ENCODE measurements at places on chromosomes 13 and 19. TPM values are rescaled to one million over a fixed set of nuclear protein-coding genes. Genes with fewer than 3 reads are reported as not detected.
A peak's percentile ranks its signal among the peaks of the same experiment; 100 is the strongest.

The DNAJC3 gene
- 57.8 TPM for total RNA-seq

The PRSS57 gene
- total RNA-seq = not detected

The DPF1 gene
- total RNA-seq = 2.1 TPM

- no peaks in the 10 kb centered on the region for H3K27me3 ChIP-seq
- H3K4me1 ChIP-seq = no peaks in the 10 kb centered on the region
- H3K36me3 ChIP-seq = no peaks in the 10 kb centered on the region
- DNase-seq = no peak
- no peak overlapping the region for H3K4me3 ChIP-seq
- H3K27ac ChIP-seq = no peak overlapping the region
These were observed 60.8 kb downstream of the ALOX5AP start for GRCh38 chr13:30796132-30796572.

DNA sequence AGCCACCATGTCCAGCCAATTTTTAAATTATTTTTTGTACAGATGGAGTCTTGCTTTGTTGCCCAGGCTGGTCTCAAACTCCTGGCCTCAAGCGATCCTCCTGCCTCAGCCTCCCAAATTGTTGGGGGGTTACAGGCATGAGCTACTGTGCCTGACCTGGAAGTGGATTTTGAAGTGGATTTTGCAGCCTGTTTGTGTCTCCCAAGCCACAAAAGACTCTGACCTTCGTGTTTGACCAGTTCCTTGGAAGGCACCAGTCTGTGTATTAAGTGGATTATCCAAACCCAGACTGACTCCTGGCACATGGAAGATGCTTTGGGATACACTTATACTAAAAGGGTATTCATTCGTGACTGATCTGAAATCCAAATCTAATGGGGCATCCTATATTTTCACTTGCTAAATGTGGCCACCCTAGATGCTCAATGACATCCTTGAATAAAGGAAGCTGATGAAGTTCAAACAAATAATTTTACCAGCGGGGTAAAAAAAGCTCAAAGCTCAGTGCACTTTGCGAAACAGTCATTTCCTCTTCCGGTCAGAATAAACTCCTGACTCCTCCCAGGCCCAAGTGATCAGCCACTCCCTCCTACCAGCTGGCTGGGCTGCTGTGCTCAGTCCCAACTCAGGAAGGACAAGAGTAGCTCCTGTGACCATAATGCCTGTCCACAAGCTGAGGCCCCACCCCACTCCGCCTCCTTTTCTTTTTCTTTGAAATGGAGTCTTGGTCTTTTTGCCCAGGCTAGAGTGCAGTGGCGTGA, 32.6 kb upstream of the GATAD2A start:
- no peak overlapping the region for H3K27ac ChIP-seq
- H3K36me3 ChIP-seq = no peaks in the 10 kb centered on the region

- no peaks in the 10 kb centered on the region for H3K27me3 ChIP-seq
- no peak overlapping the region for H3K4me3 ChIP-seq
- no peak for DNase-seq
- no peaks in the 10 kb centered on the region for H3K4me1 ChIP-seq
- no peak overlapping the region for H3K27ac ChIP-seq
- H3K36me3 ChIP-seq = no peaks in the 10 kb centered on the region
These were observed 5.6 kb downstream of the C19orf81 start for GRCh38 chr19:50654882-50655281.

DNA sequence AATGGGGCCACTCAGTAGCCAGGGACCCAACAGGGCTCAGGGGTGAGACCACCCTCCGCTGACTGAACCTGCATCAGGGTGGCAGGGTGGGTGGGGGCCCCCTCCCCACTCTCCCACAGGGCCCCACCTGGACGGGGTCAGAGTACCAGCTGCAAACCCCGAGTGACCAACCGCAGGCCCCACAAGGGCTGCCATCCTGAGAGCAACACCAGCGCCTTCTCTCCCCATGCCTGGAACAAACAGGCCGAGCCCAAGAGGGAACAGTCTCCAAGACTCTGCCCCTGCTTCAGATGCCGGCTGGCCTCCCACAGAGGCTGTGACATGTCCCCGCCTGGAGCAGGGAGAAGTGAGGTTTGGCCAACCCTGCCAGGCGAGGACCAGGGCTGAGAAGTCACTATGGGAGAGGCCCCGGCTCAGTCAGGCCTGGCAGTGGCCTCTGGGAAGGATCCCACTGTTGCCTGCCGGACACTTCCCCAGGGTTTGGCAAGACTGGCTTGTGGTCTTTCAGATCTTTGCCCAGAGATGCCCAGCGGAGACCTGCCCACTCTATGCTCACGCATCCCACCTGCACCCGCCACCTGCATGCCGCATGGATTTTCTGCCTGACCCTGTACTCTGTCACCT, 27.2 kb downstream of the MPND start:
- no peak for DNase-seq
- H3K27me3 ChIP-seq = no peaks in the 10 kb centered on the region
- H3K4me1 ChIP-seq = peaks cover 3% of the 10 kb centered on the region
- H3K36me3 ChIP-seq = no peaks in the 10 kb centered on the region
- H3K4me3 ChIP-seq = no peak overlapping the region

DNA sequence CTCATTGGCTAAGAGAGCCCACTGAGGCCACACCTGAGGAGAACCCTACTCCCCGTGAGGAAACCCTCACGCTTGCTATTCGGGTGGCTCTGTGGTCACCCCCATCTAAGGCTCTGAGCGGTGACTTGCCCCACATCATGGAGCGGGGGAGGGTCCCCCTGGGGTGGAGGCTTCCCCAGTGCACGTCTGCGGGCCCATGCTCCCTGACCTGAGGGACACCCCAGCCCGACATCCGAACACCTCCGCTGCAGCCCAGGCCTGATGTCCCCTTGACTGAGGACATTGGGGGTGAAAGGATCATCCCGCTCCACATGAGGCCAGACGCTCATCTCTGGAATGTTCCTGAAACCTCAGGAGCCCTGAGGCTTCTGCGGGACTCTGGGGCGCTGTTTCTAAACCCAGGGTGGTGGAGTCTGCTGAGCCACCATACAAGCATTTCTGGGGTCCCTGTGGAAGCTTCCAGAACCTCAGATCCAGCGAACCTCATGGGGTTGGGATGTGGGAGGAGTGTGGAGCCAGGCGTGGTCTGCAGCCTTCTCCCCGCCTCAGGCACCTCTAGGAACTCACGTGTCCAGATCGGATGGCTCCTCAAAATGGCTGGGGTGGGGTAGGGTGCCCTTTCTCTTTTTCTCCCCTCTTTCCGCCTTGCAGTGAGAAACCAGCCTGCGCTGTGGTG, 19.9 kb downstream of the TMED1 start:
- peak overlapping the region; percentile 38 for H3K27ac ChIP-seq
- peaks cover 3% of the 10 kb centered on the region for H3K36me3 ChIP-seq
- H3K27me3 ChIP-seq = no peaks in the 10 kb centered on the region
- no peak overlapping the region for H3K4me3 ChIP-seq
- no peak for DNase-seq
- no peaks in the 10 kb centered on the region for H3K4me1 ChIP-seq

The GPR4 gene
- total RNA-seq = 10.6 TPM

The INSR gene
- 67.0 TPM for total RNA-seq
